ENCODE measurements at places on chromosomes 1 and 21.

- DNase-seq: no peak
Measured at GRCh38 chr1:174197547-174197946, 38.2 kb downstream of the RABGAP1L start.

- peak; percentile 62 for DNase-seq
Measured at GRCh38 chr1:923131-923990, at the start of gene SAMD11. TSS of gene SAMD11 (plus strand) at chr1:923923. CDS start at chr1:924432, 509 bp downstream.

DNA sequence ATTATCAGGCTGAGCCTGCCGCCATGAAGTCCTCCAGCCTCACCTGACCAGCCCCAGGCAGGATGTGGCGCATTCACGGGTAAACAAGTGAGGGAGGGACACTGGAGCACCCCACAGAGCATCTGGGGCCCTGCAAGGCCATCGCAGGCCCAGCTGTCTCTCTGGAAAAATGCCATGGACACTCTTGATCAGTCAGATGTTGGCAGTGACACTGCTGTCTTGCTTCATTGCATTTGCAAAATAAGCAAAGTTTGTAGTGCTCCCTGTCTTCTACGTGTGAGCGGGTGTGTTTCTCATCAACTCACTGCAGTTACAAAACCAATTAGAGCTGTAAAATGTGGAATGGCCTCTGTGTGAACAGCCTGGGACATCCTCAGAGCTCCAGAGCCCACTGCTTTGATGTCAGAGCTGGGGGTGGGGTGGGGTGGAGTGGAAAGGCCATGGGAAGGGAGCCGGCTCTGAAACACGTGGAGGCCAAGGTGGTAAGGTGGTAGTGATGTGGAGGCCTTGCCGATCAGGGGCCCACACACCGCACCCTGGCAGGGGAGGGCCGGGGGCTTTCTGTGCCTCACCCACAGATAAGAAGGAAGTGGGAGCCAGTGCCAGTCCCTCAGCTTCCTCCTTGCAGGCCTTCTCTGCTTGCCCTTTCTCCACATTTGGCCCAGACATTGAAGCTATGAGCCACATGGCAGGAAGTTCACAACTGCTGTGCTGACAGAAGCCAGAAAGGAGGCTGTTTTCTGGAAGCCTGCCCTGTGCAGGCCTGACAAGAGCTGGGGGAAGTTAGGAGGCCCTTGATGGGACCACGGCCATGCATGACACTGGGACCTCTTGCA, 254.9 kb downstream of the RHOU start:
- DNase-seq: no peak

- DNase-seq: no peak
Measured at GRCh38 chr1:45526135-45526644, 4.5 kb upstream of the PRDX1 start.

DNA sequence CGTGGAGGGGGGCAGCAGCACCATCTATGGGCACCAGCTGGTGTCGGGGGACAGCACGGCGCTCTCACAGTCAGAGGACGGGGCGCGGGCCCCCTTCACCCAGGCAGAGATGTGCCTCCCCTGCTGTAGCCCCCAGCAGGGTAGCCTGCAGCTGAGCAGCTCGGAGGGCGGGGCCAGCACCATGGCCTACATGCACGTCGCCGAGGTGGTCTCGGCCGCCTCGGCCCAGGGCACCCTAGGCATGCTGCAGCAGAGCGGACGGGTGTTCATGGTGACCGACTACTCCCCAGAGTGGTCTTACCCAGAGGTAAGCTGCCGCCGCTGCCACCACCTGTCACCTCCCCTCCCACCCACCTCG, 106.2 kb upstream of the VAMP3 start:
- DNase-seq: no peak

- no peak for DNase-seq
Measured at GRCh38 chr1:205064301-205064700, 20.0 kb downstream of the TMEM81 start.

DNA sequence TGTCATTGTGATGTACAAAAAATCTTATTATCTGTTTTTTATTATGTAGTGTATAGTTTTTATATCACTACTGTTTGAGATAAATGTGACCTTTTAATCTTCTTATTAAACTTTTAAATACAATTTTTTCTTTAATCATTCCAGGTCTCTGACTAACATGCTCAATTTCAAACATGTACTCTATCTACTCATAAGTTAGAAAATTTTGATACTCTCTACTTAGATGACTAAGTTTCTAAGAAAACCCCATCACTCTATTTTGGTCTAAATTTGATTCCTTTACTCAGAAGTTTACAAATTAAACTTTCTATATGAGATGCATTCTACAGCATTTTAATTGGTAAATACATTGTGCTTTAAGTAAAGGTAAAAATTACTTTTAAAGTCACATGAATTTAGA, 544.0 kb downstream of the PTBP2 start:
- no peak for DNase-seq

- no peak for DNase-seq
Measured at GRCh38 chr21:43731476-43731875, 12.5 kb downstream of the PDXK start.

- no peak for DNase-seq
Measured at GRCh38 chr1:45353685-45354084, 13.4 kb upstream of the MUTYH start.

- DNase-seq: no peak
Measured at GRCh38 chr1:64516301-64516700, 46.4 kb downstream of the CACHD1 start.

DNA sequence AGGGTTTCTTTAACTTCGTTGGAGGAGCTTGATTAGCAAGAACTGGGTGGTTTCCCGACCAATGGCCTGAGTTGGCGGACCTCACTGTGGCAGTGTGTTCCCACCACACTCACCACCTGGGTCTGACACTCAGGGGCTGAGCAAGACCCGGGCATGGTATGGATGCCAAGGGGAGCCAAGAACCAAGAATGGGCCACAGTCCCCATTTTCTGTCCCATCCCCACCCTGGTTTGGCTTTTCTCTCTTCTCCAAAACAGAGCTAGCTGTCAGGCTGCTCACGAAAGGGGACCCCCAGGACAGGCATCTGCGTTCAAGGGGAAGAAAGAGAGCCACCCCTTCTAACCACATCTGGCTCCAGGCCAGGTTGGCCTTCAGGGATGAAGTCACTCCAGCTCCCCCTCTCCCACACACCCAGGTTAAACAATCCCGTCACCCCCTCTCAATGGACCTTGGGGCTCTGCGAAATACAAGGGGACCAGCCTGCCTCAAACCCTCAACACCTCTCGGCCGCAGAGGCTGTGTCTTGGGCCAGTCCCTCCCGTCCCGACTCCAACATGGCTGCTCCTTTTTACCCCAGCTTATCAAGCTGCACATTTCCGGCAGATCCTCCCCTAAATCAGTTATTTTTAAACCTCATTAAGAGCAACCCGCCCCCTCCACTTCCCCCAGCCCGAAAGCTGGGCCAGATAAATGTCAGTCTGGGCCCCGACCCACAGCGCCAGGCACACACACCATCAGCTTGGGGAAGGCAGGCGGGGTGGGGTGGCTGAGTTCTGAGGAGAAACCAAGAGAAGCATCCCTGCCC, 3.4 kb downstream of the TAGLN2 start:
- DNase-seq: no peak

GRCh38 chr1:208205216-208206013, 38.8 kb downstream of the PLXNA2 start:
- no peak for DNase-seq

DNA sequence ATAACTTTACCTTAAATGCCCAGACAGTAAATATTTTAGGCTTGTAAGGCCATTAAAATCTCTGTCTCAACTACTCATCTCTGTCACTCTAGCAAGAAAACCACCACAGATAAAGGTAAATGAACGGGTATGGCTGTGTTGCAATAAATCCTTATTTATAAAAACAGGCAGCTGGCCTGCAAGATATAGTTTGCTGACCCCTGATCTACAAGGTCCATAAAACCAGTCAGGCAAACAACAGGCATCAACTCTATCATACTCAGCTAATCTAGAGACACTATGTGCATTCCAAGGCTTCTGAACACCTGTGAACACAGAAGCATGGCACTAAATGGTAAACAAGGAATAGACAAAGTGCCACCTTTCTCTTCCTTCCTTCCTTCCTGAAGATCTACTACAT, 9.7 kb downstream of the FAF1 start:
- DNase-seq: no peak

DNA sequence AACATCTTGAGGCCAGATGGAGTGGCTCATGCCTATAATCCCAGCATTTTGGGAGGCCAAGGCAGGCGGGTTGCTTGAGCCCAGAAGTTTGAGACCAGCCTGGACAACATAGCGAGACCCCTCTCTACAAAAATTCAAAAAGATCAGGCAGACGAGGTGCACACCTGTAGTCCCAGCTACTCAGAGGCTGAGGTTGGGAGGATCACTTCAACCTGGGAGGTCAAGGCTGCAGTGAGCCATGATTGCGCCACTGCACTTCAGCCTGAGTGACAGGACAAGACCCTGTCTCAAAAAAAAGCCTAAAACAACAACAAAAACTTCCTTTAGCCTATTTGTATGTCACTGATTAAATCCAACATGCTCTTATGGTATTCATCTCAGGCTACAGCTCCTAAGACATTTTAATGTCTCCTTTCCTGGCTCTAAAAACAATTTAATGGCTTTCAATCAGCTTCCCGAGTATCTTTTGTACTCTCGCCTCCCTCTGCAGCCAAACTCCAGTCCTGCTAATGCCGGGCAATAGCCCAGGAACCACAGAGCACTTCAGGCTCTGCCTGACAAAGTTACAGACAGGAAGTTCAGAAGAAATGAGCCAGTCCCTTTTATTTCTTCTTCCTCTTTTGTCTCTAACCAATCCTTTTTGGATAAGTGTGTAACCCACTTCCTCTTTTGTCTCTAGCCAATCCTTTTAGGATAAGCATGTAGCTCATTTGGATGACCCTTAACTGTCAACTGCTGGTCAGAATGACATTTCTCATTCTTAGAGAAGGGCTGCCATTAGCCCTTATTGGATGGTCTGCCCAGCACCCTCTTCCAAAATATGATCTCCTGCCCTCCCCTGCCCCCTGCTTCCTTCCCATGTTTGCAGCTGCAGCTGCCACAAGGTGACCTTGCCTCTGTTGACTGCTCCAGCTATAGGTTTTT, 6.6 kb upstream of the DOP1B start:
- no peak for DNase-seq

DNA sequence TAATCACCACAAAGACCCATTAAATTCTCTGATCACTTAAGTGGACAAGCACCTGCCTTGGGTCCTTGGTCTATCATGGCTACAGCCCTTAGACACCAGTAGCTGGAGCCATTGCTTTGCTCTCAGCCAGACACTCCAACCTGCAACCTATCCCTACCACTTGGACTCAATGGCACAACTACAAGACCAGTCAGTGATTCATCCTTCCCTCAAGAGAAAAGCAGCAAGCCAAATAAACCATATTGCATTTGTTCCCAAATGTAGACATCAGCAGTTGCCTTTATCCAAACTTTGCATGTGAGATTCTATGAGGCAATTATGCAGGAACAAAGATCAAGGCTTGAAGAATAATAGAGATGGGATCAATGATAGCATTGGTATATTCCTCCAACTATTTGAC, 263.4 kb downstream of the HHIPL2 start:
- DNase-seq: no peak

DNA sequence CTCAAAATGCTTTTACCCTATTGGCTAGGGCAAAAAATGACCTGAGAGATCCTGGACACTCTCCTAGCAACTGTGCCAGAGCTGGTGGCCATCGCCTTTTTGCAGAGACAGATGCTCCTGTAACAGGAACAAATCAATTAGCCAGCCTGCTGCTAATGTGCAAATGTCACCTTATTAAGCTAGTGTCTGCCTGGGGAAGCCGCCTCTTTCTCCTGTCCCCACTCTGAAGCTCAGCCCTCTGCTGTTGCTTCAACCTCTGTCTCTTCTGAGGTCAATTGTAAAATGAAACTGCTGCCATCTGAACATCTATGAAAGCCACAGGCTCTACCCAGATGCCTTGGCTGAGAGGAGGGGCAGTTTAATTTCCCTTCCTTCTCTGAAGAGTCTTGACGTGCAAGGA, 85.5 kb upstream of the CACNA1E start:
- peak; percentile 17 for DNase-seq

- no peak for DNase-seq
Measured at GRCh38 chr1:179761296-179761695, 18.2 kb downstream of the FAM163A start.

DNA sequence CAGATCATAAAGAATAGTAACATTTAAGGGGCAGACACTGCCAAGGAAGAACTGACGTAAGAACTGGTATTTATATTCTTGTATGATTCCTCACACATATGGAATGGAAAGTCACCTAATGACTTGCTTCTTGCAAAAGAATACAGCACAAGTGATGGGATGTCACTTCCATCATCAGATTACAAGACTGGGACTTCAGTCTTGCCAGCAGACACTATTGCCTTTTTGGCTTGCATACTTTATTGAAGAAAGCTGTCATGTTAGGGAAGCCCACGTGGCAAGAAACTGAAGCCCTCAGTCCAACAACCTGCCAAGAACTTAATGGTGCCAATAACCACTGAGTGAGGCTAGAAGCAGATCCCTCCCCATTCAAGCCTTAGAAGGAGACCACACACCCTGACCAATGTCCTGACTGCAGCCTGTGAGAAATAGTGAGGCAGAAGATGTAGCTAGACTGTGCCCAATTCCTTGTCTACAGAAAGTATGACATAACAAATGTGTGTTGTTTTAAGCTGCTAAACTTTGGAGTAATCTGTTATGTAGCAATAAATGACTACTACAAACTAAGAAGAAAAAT, 12.0 kb downstream of the EGLN1 start:
- no peak for DNase-seq

- DNase-seq: no peak
Measured at GRCh38 chr21:27564684-27565301, 597.9 kb upstream of the ADAMTS5 start.

DNA sequence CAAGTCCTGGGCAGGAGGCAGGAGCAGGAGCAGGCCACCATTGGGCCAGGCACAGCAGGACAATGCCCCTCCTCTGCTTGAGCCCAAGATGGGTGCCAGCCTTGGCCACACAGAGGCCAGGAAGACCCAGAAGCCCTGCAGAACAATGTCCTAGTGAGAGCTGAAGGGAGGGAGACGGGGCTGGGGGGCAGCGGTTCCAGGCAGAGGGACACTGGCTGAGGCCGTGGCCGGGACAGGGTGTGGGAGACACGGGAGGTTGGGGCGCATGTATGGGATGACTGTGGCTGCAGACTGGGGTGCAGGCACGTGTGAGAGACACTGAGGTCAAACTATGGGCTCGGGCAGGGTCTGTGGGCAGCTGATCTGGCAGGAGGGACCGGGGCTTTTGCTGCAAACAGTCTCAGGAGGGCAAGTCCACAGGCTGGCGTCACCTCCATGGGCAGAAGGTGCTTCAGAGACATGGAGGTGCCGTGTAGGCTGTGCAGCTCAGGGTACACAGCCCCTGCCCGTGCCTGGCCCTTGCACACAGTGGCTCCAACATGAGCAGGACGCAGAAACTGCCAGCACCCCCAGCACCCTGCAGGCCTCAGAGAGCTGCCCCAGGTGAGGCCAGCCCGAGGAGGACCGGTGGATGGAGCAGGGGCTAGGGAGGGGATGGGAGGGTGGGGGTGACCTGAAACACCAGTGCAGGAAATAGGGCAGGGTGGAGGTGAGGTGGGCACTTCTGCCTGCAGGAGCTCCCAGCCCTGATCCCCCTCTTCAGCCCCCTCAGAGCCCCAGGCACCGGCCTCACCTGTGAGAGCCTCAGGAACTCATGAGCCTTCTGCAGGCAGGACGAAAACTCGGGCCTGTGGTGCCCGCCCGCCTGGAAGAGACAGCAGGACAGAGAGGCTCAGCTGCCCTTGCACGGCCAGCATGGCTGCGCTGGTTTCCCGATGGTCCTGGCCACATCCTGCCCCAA, 19.5 kb downstream of the LSS start:
- no peak for DNase-seq

GRCh38 chr1:237199026-237199425, 157.0 kb downstream of the RYR2 start:
- DNase-seq: no peak

Data from T-cell (primary cell).